ENCODE measurements at places on chromosomes 11 and 22. TPM values are rescaled to one million over a fixed set of nuclear protein-coding genes. Genes with fewer than 3 reads are reported as not detected.

DNA sequence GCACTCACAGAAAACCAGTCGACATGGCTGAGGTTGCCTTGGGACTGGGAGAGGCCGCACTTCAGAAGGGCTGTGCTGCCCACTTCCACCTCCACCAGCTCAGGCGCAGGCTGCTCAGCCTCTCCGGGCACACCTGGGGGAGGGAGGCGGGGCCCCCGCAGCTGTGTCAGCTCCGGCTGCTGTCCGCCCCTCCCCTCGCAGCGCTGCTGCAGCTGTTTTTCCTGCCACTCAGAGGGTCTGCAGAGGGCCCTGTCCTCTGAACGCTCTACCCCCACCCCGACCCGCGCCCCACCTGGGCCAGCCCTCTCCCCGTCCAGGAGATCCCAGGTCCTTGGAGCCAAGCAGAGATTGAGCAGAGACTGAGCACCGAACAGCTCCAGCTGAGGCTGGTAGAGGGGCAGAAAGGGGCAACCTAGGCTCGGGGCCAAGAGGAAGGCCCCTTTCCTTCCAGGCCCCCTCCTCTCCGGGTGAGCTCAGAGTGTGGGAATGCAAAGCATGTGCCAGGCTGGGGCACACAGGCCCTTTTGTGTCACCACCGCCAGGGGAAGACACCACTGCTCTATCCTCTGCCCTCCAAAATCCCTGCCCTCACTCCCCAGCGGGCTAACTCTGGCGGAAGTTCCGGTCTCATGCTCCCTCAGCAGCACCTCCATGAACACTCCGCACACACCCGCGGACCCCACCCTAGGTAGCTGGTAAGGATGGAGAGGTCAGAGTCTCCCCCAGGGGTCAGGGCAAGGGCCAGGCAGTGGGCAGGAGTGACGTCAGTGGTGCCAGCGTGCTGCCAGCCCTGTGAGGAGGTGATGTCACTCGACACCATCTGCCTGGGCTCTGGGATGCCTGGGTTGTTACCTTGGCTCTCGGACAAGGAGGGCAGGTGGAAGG is 1.6 kb downstream of the MCAM start:
- H3K27me3 ChIP-seq, result peaks cover 3% of the 10 kb centered on the region
- DNase-seq, result no peak
- no peaks in the 10 kb centered on the region for H3K36me3 ChIP-seq
- H3K4me3 ChIP-seq, result peak overlapping the region; percentile 28
- peak overlapping the region; percentile 72 for H3K27ac ChIP-seq
- H3K4me1 ChIP-seq, result no peaks in the 10 kb centered on the region

DNA sequence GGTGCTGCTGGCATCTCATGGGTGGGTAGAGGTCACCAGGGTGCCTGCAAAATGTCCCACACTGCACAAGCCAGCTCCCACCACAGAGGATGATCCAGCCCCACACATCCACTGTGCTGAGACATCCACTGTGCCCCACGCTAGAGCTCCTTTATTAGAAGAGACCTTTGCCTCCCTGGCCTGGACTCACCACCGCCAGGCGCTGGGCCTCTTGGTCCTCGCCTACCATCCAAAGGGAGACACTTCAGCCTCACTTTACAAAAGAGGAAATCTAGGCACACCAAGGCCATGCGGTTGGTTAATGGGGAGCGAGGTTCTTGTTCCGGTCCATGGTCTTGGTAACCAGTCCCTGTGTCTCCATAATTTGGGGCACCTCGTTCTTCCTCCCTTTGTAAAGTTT is 3.4 kb upstream of the ANO1 start:
- H3K4me3 ChIP-seq, result no peak overlapping the region
- DNase-seq, result no peak
- H3K36me3 ChIP-seq, result no peaks in the 10 kb centered on the region
- no peaks in the 10 kb centered on the region for H3K4me1 ChIP-seq
- H3K27me3 ChIP-seq, result no peaks in the 10 kb centered on the region

- H3K27ac ChIP-seq, result peak overlapping the region; percentile 57
- no peak overlapping the region for H3K4me3 ChIP-seq
- no peak for DNase-seq
- H3K4me1 ChIP-seq, result no peaks in the 10 kb centered on the region
Measured at GRCh38 chr11:86524620-86525352, 147.6 kb downstream of the ME3 start.

- no peak overlapping the region for H3K4me3 ChIP-seq
- H3K36me3 ChIP-seq, result no peaks in the 10 kb centered on the region
- H3K27me3 ChIP-seq, result no peaks in the 10 kb centered on the region
- no peak for DNase-seq
- H3K27ac ChIP-seq, result no peak overlapping the region
- no peaks in the 10 kb centered on the region for H3K4me1 ChIP-seq
Measured at GRCh38 chr11:35734669-35735410, 72.3 kb downstream of the TRIM44 start.

- peaks cover 7% of the 10 kb centered on the region for H3K36me3 ChIP-seq
- no peak overlapping the region for H3K27ac ChIP-seq
- H3K4me1 ChIP-seq, result no peaks in the 10 kb centered on the region
- H3K4me3 ChIP-seq, result no peak overlapping the region
Measured at GRCh38 chr22:24053481-24054226, 42.5 kb downstream of the CABIN1 start.

Gene APOA4
- not detected for total RNA-seq

GRCh38 chr22:22214819-22215329 is 29.7 kb upstream of the VPREB1 start:
- H3K4me1 ChIP-seq, result no peaks in the 10 kb centered on the region
- no peak overlapping the region for H3K27ac ChIP-seq
- H3K4me3 ChIP-seq, result no peak overlapping the region
- no peak for DNase-seq
- no peaks in the 10 kb centered on the region for H3K36me3 ChIP-seq

DNA sequence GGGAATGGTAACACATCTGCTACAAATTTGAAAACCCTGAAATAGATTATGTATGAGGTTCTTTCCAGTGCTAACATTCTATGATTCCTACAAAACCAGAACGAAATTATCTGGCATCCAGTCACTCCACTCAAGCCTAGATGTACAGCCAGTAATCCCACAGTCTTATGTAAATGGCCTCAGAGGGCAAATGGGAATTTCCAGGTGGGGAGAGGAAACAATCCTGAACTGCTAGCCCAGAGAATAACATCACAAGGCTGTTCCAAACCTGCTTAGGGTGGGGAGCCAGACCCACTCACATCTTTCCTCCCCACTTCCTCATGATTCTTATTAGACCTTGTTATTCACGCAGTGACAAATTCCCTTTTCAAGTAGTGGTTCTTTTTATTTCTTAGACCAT is 3.5 kb downstream of the FIBIN start:
- H3K27ac ChIP-seq, result no peak overlapping the region
- no peak for DNase-seq
- no peaks in the 10 kb centered on the region for H3K36me3 ChIP-seq
- no peaks in the 10 kb centered on the region for H3K4me1 ChIP-seq
- H3K4me3 ChIP-seq, result no peak overlapping the region
- H3K27me3 ChIP-seq, result no peaks in the 10 kb centered on the region

GRCh38 chr11:1087279-1087960 is 12.7 kb downstream of the MUC2 start:
- no peak overlapping the region for H3K27ac ChIP-seq
- H3K36me3 ChIP-seq, result no peaks in the 10 kb centered on the region
- no peak overlapping the region for H3K4me3 ChIP-seq
- no peak for DNase-seq
- H3K4me1 ChIP-seq, result no peaks in the 10 kb centered on the region

DNA sequence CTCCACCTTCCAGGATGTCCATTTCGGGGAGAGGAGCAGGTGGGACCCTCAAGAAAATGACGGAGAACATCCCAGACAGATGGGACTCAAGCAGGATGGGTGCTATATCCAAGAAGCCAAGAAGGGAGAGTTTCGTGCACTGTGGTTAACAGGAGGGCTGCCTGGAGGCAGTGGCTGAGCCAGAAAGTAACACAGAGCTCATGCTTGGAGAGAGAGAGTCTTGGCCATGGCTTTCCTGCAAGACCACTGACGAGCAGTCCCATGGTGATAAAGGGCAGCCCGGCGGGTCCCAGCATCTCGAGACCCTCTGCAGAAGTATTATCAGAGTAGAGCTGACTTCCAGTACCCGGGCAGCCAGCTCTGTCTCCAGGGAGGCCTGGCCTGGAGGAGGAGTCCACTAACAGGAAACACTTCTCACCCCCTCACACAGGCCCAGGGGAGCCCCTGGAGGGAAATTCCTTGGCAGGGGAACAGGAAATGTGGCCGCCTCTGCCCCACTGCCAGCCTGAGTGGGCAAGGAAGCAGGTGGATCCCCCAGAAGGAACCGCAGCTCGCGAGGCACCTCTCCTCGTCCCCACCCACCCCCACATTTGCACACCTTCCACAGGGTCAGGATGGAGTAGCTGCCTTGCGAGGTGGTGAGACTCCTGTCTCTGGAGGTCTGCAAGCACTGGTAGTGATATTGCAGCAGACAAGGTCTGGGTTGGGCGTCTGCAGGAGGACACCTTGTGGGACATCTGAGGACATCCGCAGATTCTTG is 32.2 kb downstream of the CYTH4 start:
- no peaks in the 10 kb centered on the region for H3K4me1 ChIP-seq
- no peak overlapping the region for H3K4me3 ChIP-seq
- H3K36me3 ChIP-seq, result no peaks in the 10 kb centered on the region

- H3K27ac ChIP-seq, result no peak overlapping the region
- no peak for DNase-seq
- no peak overlapping the region for H3K4me3 ChIP-seq
- no peaks in the 10 kb centered on the region for H3K27me3 ChIP-seq
- H3K36me3 ChIP-seq, result no peaks in the 10 kb centered on the region
Measured at GRCh38 chr11:16169541-16169940, 186.8 kb downstream of the SOX6 start.

DNA sequence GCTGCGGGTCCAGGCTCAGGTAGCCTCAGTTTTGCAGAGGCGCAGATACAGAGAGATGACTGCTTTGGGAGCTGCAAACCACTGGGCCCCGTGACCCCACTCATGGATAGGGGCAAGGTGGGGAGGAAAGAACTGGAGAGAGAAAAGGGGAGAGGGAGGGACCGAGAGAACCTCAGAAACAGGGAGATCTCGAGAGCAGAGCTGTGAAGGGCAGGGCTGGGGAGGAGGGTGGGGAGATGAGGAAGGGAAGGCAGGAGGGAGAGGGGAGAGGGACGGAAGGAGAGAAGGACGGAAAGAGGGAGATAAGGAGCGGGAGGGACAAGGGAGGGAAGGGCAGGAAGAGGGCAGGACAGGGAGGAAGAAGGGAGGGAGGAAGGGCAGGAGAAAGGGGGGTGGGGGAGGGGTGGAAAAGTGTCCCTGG is 46.3 kb downstream of the IGLL1 start:
- peaks cover 10% of the 10 kb centered on the region for H3K4me1 ChIP-seq
- no peak overlapping the region for H3K4me3 ChIP-seq
- peak overlapping the region; percentile 77 for H3K27ac ChIP-seq

- no peak for DNase-seq
- no peaks in the 10 kb centered on the region for H3K4me1 ChIP-seq
- no peaks in the 10 kb centered on the region for H3K27me3 ChIP-seq
- H3K4me3 ChIP-seq, result no peak overlapping the region
- no peaks in the 10 kb centered on the region for H3K36me3 ChIP-seq
- no peak overlapping the region for H3K27ac ChIP-seq
Measured at GRCh38 chr11:44883277-44883676, 67.4 kb downstream of the TP53I11 start.

- no peak for DNase-seq
- H3K4me3 ChIP-seq, result no peak overlapping the region
- no peak overlapping the region for H3K27ac ChIP-seq
- H3K36me3 ChIP-seq, result no peaks in the 10 kb centered on the region
- H3K27me3 ChIP-seq, result no peaks in the 10 kb centered on the region
Measured at GRCh38 chr11:15745266-15745665, 611.1 kb downstream of the SOX6 start.

Gene OR2AG2
- total RNA-seq, result 0.55 TPM

Gene C22orf42
- 1.4 TPM for total RNA-seq

- H3K36me3 ChIP-seq, result peaks cover 17% of the 10 kb centered on the region
- H3K4me3 ChIP-seq, result peak within 1 kb of the TSS; percentile 46
- H3K4me1 ChIP-seq, result no peaks in the 10 kb centered on the region
- no peak within 1 kb of the TSS for H3K27ac ChIP-seq
- no peaks in the 10 kb centered on the region for H3K27me3 ChIP-seq
- DNase-seq, result peak; percentile 53
Measured at GRCh38 chr11:60924110-60924905, at the start of gene TMEM132A. Gene TMEM132A, plus strand, starts transcription at chr11:60924460. Its CDS starts 174 bp downstream, at chr11:60924634.

- peaks cover 7% of the 10 kb centered on the region for H3K36me3 ChIP-seq
- H3K27me3 ChIP-seq, result no peaks in the 10 kb centered on the region
- no peaks in the 10 kb centered on the region for H3K4me1 ChIP-seq
- no peak overlapping the region for H3K27ac ChIP-seq
Measured at GRCh38 chr11:121512468-121513465, 60.0 kb upstream of the SORL1-AS1 start.

Gene KCNQ1
- total RNA-seq, result 10.0 TPM

Gene SLC17A6
- total RNA-seq, result not detected

- no peaks in the 10 kb centered on the region for H3K36me3 ChIP-seq
- H3K27ac ChIP-seq, result peak overlapping the region; percentile 70
- no peaks in the 10 kb centered on the region for H3K27me3 ChIP-seq
- DNase-seq, result peak; percentile 64
- no peak overlapping the region for H3K4me3 ChIP-seq
Measured at GRCh38 chr22:45997077-45997776, 20.3 kb upstream of the WNT7B start.

- no peak overlapping the region for H3K27ac ChIP-seq
- no peak for DNase-seq
- H3K4me1 ChIP-seq, result no peaks in the 10 kb centered on the region
- H3K4me3 ChIP-seq, result no peak overlapping the region
Measured at GRCh38 chr11:81104051-81104450, 1629.6 kb downstream of the FAM181B start.

DNA sequence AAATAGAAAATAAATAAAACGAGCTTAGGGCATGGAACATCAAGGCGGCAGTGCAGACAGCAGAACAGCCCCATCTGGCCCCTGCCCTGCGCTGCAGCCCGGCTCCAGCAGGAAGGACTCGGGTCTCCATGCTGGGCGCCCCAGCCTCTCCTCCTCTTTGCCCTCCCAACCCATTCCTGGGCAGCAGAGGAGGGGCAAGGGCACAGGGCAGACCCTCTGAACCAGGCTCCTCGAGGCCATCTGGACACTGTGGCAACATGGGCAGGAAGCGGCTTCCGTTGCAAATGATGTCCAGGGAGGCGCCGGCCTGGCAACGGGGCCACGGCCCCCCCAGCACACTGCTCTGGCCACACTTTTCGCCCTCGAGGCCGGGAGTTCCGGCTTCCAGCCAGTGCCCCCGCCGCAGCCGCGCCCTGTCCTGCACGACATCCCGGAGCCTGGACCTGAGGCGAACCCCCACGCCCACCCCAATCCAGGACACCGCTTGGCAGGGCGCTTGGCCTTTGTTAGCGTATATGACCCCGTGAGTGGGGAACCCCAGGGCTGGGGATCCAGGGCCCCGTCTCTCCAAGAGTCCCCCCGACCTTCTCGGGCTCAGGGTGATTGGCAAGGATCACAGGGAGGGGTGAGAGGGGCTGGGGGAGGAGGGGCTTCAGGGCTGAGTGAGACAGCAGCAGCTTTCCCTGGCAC is 192.1 kb downstream of the IGLL1 start:
- no peak overlapping the region for H3K4me3 ChIP-seq
- H3K36me3 ChIP-seq, result no peaks in the 10 kb centered on the region
- H3K27me3 ChIP-seq, result no peaks in the 10 kb centered on the region
